Endothelial cell (in vitro differentiated cells): ENCODE measurements at places on chromosomes 2 and 18. TPM values are rescaled to one million over a fixed set of nuclear protein-coding genes. Genes with fewer than 3 reads are reported as not detected.

Gene SKA1
- total RNA-seq = 4.7 TPM

Gene IER3IP1
- 16.0 TPM for total RNA-seq

Gene SMIM21
- not detected for total RNA-seq

Gene HOXD9
- total RNA-seq = 0.56 TPM

Gene VWC2L
- not detected for total RNA-seq

Gene MERTK
- total RNA-seq = 12.3 TPM

Gene GULP1
- total RNA-seq = 22.8 TPM

Gene COLEC12
- 157 TPM for total RNA-seq
